OCI-M1 (cell line): ENCODE measurements at places on chromosomes 6 and 20.
A peak's percentile ranks its signal among the peaks of the same experiment; 100 is the strongest.

- peak; percentile 44 for DNase-seq
Measured at GRCh38 chr20:32063695-32064094, 11.7 kb downstream of the HCK start.

DNA sequence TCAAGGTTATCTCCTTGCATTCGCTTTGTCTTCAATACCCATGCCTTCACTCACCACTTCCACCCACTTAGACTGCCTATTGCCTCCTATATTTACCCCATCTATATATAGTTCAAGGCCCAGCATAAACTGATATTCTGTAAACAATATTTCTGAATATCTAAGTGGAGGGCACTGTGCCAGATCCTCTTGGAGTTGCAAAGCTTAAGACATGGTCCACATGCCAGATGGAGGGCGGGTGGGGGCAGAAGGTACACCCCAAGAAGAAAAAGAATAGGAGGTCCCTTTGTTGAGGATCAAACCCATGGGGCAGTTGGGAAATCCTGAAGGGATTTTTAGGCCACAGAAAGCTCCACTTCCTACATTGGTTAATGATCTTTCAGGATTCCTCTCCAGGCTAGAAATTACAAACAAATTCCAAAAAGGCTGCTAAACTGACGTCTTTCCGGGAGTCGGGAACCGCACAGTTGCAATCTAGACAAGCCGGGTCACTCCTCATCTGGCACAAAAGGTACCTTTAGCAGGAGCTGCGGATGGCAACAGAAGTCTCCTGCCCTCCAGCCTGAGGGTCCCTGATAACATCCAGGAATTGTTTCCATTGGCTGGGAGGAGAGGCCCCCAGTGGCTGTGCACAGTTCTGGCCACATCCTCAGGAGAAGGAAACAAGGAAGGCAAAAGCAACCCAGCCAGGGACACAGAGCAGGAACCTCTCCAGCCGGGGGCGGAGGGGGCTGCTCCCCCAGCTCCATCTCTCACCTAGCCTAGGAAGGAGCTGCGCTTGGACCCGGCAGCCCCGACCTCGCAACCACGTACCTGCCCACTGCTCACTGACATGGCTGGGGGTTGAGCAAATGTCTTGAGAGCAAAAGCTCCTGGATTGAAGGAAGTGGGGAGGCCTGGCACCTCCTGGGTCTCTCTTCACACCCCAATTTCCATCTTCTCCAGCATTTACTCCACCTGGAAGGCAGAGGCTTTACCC lies 5.9 kb upstream of the LPIN3 start:
- no peak for DNase-seq

GRCh38 chr6:157265186-157265585 lies 58.1 kb downstream of the TMEM242 start:
- no peak for DNase-seq

GRCh38 chr6:150410906-150411305 lies 42.1 kb downstream of the IYD start:
- no peak for DNase-seq

DNA sequence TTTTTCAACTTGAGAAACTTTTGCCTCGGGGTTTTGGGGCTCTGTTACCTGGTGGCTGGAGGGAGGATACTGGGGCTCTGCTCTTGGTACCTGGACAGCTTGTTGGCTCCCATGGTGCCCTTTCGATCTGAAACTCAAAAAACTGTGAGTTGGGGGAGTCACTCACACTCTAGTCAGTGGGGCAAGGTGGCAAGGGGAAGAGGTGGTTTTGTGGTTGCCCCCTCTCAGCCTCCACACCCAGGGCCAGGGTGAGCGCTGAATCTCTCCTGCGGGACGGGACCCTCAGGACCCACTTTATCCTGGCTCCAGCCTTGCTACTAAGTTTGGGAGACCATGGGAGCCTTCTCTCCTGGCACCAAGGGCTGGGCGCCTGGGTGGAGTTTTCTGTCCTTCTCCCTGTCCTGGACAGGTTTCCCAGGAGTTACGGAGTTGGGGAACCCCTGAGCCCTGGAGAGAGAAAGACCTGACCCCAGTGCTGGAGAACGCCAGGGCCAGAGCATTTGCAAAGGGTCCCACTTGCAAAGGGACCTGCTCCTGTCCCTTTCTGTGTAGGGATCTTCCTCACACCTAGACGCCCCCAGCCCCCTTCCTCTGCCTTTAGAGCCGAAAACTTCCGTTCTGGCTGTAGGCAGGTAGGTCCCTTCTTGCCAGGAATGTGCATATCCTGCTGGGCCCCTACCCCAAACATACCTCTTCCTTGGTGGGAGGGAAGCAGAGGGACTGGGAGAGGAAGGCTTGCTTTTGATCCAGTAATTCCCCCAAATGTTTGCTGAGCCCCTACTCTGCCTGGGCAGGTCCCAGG lies 2.9 kb downstream of the FOXP4 start:
- no peak for DNase-seq

- no peak for DNase-seq
Measured at GRCh38 chr6:45921691-45922281, 93.9 kb downstream of the CLIC5 start.

DNA sequence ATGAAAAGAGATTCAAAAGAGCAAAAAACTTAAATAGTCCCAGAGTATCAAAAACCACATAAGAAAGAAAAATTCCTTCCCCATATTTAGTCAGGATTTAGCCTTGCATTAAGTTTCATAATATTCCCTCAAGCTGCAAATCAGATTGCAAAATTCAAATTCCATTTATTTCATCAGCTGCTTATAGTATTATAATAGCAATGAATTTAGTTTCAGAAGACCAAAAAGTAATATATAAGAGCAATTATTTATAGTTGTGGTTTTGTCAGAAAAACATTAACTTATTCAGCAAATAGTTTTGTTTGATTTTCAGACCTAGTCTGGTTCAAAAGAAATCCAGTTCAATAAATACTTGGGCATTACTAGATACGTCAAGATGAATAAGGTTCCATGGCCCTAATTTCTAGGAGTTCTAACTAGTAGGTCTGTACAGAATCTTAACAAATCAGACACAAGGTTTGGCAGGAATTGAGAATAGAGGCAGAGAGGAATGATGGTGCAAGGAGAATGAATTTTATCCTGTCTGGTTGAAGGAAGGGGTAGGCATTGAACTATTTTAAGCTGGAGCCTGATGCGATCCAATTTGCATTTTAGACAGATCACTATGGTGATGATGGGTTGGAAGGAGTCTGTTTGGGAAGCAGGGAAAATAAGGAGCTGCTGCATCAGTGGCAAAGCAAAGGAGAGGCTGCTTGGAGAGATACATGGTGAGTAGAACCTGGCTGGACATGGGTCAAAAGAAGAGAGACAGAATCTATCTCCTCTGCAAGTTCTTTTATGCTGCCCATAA lies 163.9 kb upstream of the STXBP5 start:
- DNase-seq, result no peak

GRCh38 chr6:108260126-108260808 lies 573 bp downstream of the SNX3 start:
- DNase-seq, result peak; percentile 81

DNA sequence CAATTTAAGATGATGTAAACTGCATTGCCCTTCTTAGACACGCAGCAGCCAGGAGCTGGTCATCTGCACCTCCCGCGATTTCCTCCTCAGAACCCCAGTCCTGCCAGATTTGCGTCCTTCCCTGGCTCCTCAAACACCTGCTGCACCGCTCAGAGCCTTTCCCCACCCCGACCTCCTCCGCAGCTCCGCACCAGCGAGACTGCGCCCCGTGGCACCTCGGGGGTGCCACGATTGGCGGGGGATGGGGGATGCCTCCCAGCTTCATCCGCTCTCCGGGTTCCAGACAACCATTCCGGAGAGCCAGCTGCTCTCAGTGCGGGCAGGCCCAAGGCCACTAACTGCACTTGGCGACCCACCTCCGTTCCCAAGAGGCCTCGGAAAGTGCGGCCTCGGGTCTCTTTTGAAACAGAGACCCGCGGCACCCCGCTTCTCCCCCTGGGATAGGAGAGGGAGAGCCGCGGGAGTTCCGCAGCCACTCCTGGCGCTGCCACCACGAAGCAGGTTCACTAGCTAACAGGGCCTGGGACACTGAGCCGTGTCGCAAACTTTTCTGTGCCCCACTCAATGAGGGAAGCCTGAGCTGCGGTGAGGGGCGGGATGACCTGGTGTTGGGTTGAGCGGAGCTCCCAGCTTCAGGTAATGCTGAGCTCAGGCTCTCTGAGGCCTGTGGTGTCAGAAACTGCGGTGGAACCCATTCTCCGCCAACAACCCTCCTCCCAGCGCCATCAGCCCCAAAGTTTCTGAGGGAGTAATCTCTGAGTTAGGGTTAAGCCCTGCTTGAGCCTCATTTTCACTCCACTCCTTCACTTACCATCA lies 7.3 kb upstream of the TFAP2A start:
- DNase-seq, result no peak

DNA sequence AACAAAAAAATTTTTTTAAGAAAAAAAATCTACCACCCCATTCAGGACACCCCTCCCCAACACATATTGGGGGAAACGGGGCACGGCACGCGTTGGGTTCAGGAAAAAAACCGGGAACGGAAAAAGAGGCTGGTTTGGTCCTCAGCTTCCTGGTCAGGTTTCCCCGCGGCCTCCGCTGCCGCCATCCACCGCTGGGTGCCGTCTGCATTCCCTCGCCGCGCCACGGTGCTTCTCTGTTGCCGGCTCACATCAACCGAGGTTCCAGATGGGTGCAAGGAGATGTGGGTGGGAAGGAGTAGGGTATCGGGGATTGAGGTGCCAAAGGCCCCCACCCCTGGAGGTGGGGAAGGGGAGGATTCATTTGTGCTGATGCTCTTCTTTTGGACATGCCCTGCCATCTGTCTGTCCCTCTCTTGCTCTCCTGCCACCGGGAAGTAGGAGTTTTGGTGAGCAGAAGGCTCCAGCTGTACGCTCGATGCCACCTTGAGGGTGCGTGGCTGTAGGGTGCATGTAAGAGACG lies 5.8 kb downstream of the MCCD1 start:
- no peak for DNase-seq

DNA sequence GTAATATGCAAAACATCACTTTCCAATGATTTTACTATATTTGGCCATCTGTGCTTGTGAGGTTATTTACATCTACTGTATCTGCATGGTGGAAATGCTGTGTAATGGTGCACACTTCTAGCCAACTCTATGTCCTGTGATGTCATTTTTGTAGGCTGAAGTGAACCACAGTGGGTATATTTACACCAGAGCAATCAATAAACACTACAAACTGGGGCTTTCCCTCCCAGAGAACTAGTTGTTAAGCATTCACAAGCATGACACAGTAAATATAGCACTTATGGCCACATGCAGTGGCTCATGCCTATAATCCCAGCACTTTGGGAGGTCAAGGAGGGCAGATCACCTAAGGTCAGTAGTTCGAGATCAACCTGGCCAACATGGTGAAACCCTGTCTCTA lies 4.9 kb downstream of the SLC22A2 start:
- DNase-seq, result no peak

DNA sequence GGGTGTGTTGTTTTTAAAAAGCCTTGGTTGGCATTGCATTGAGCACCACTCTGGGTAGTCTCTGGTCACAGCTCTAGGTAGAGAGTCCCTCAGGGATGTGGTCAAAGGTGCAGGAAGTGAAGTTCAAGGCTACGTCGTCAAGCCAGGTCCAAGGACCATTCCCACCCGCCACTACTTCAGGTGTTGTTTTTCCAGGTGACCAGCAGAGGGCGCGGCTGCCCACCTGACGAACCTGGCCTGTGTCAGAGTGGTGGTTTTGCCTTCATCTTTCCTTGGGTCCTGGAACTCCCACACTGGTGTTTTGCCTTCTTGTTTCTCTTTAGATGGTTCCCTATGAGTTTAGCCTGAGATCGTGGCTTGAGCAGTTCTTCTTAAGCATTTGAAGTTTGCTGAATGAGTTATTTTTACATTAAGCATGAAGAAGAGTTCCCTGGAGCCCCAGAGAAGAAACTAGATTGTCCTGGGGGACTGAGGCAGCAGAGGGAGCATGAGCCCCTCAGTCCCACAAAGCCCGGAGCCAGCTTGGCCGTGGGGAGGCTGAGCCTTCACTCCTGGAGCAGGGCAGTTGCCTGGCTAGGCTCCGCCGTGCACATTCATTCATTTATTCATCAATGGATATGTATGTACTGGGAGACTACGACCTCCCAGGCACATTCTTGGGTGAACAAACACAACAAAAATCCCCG lies 5.6 kb upstream of the PHACTR3 start:
- peak; percentile 42 for DNase-seq

DNA sequence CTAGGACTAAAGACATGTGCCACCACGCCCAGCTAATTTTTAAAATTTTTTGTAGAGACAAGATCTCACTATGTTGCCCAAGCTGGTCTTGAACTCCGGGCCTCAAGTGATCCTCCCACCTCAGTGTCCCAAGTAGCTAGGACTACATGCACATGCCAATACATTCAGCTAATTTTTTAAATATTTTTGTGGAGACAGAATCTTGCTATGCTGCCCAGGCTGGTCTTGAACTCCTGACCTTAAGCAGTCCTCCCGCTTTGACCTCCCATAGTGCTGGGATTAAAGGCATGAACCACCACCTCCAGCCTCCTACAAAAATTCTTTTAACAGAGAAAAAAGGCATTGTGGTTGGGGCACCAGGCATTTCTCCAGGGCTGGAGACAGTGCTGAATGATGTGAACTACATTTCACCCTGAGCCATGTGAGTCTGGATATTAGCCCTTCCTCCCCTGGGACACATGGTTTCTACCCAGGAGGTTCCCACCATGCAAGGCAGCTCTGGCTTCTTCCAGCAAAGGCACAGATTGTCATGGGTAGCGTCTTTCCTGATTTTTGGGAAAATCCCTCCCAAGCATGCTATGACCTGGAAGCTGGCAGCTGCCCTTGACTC lies 36.3 kb upstream of the CMTR1 start:
- DNase-seq, result no peak

GRCh38 chr20:11447371-11448100 lies 470.2 kb upstream of the BTBD3 start:
- no peak for DNase-seq

DNA sequence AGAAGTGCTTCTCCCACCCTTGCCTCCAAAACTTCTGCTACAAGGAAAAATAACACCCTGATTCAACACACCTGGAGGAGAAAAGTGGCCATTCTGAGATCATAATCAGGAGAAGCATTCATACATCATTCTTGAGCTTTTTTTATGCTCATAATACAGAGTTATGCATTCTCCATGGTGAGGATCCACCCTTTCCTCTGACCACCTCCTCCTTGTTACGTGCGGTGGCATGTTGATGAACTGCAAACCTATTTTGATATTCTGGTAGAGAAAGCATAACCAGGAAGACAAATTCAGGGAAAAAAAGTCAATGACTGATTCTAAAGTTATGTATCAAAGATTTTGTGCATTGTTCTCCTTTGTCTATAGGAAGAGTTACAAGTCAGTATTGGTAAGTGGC lies 169.8 kb downstream of the KLHL32 start:
- DNase-seq, result no peak

GRCh38 chr6:110233770-110234374 lies 53.6 kb downstream of the CDC40 start:
- DNase-seq, result peak; percentile 91

GRCh38 chr20:35200267-35200666 lies 26.2 kb upstream of the MMP24 start:
- no peak for DNase-seq

- DNase-seq, result no peak
Measured at GRCh38 chr6:46876126-46876525, 45.6 kb downstream of the ADGRF5 start.

GRCh38 chr20:31815408-31816188 lies 3.6 kb upstream of the MYLK2 start:
- DNase-seq, result no peak
